ENCODE measurements at places on chromosomes 2 and 18.

DNA sequence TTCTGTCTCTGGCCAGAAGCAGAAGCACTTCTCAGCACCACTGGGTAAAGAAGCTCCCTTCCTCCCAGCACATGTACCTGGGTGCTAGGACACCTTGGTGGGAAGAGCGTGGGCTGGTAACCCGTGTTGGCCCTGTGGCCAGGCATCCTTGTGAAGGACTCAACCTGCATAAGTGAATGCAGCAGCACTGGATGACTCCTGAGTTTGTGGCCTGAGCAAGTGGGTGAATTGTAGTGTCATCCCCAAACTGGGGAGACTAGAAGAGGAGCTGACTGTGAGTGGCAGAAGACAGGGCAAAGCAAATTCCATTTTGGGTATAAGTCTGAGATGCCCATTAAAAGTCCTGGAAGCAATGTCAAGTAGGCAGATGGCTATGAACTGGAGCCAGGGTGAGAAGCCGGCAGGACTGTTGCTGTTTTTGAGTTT lies 63.4 kb downstream of the STAT1 start:
- DNase-seq: no peak

DNA sequence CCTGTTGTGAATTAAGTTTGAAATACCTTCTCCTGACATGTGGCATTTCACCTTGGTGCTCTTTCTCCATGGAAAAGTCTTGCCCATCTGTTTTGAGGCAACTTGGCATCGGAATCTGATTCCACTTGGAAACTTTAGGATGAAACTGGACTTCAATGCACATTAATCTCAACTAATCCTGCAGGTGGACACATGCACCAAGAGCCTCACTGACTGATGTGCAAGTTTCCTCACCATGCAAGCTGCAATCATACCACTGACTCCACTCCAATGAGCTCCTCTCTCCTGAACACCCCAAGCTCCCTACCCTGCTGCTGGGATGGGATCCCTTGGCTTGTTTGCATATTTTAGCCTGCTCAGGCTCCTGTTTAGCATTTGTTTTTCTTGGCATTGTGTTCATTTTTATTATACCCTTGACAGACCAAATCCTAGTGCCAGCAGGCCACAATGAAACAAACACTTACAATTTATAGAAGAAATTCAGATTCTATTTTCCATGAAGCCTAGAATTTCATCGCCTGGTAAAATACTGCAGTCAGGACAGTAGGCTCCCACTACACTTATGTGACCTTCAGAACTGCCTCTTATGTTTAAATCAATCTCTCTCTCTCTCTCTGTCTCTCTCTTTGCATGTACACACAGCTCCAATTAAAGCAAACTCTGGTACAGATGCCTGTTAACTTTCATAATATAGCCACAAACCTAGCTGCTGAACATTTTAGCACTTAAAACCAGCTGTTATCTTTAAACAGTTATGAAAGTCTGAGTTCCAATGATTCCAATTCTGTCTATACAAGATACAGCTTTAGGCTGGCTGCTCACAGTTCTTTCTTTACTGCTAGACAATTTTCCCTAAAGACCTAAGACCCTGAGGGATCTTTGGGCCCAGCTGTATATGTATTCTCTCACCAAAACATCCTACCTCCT lies 141.5 kb downstream of the OSR1 start:
- no peak for DNase-seq

GRCh38 chr18:35474884-35475283 lies 22.9 kb downstream of the INO80C start:
- no peak for DNase-seq

DNA sequence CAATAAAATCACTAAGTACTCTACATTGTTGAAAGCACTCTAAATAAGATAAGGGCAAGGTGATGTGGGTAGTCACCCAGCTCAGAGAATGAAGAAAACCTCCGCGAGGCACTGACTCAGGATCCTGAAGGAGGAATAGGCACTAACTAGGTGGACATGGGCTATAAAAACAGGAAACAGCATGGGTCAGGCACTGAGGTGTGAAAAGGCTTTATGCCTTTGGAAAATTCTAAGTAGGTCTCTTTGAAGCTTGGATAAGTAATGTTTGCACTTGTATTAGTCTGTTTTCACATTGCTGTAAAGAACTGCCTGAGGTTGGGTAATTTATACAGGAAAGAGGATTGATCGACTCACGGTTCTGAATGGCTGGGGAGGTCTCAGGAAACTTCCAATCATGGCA lies 161.6 kb downstream of the EPHA4 start:
- no peak for DNase-seq

GRCh38 chr2:109331081-109331480 lies 202.1 kb downstream of the SH3RF3 start:
- DNase-seq: no peak

DNA sequence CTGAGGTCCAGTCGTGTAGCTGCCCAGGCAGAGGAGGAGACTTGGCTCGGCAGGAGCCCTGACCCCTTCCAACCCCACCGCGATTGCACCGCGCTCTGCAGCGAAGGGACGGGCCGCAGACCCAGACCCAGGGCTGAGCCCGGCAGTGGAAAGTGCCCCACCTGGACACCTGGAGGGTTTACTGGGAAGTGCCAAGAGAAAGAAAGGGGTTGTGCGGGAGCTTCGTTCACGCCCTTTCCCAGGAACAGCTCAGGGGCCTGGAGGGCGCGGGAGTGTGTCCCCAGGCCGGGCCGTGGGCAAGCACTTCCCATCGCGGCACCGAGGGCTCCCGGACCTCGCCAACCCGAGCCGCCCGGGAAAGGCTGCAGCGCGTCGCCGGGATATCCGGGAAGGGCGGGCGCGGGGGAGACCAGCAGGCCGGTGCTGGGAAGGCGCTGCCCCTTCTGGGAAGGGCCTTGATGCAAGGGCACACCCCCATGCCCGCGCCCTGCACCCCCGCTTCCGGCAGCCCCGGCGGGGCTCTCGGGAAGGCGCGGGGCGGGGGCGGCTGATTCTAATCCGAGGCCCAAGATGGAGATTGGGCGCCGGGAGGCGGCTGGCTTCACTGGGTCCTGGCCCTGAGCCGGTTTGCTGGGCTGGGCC lies 36.1 kb upstream of the MRPL33 start:
- no peak for DNase-seq

DNA sequence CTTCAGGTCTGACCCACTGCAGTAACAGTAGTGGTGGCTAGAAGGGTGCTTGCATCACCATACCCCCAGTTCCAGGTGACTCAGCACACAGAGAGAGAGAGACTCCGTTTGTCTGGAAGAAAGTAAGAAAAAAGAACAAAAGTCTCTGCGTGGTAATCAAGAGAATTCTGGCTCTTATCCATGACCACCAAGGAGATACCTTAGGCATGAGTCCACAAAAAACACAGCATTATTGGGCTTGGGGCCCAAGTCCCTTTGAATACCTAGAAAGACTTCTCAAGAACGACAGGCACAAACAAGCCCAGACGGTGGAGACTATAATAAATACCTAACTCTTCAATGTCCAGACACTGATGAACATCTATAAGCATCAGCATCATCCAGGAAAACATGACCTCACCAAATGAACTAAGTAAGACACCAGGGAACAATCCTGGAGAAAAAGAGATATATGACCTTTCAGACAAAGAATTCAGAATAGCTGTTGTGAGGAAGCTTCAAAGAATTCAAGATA lies 21.7 kb upstream of the BAZ2B start:
- DNase-seq: peak; percentile 97

GRCh38 chr2:48508461-48509124 lies 21.4 kb upstream of the STON1 start:
- peak; percentile 14 for DNase-seq

- no peak for DNase-seq
Measured at GRCh38 chr2:223674998-223675609, 72.9 kb upstream of the SCG2 start.

DNA sequence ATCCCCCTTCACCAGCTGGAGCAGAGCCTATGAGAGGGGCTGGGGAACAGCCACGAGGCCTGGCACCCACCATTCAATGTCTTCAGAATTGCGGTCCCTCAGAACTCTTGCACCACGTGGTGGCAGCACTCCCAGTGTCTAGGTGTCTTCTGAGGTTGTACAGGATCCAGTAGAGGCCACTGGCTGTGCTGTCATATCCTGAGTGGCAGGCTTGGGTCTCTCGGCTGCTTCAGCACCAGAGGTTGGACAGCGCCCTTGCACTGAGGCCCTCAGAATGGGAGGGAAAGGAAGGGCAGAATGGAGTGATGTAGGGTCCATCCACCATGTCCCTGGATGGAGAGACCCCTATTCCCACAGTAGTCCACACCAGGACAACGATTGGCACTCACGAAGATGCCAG lies 112.0 kb upstream of the TEKT4 start:
- no peak for DNase-seq

DNA sequence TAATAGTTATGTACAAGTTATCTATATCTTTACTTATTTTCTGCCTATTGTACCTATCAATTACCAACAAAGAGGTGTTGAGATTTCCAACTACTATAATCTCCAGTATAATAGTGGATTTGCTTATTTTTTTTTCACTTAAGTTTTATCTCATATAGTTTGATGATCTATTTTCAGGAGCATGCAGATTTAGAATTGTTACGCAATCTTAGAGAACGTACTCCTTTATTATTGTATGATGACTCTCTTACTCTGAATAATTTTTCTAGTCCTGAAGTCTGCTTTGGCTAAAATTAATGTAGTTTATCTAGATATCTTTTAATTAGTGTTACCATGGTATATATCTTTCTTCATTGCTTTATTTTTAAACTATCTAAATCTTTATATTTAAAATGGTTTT lies 205.2 kb downstream of the SCG2 start:
- DNase-seq: no peak

DNA sequence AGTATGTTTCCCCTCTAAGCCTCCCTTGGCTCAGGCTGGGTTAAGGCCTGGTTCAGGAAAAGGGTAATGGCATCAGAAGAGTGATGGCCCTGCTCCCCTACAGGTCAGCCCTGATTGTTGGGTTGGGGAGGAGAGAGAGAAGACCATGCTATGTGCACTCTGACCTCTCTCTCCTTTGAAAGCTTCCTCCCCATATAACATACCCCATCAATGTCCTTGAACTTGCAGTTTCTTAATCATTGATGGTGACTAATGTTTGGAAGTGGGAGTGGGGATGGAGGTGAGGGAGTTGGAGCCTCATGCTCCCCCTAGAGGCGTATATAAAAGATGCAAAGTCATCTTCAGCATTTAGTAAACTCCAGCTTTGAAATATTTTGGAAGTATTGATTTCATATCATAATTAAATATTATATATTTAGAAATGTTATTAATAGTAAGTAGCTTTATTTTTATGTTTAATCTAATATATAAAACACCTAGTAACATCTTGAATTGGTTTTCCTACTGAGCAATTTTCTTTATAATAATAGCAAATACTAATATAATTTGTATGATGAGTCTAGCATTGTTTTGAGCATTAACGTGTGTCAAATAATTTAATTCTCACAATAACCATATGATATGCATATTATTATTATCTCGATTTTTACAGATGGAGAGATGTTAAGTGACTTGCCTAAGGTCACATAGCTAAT lies 8.8 kb downstream of the PLCL1 start:
- DNase-seq: no peak

DNA sequence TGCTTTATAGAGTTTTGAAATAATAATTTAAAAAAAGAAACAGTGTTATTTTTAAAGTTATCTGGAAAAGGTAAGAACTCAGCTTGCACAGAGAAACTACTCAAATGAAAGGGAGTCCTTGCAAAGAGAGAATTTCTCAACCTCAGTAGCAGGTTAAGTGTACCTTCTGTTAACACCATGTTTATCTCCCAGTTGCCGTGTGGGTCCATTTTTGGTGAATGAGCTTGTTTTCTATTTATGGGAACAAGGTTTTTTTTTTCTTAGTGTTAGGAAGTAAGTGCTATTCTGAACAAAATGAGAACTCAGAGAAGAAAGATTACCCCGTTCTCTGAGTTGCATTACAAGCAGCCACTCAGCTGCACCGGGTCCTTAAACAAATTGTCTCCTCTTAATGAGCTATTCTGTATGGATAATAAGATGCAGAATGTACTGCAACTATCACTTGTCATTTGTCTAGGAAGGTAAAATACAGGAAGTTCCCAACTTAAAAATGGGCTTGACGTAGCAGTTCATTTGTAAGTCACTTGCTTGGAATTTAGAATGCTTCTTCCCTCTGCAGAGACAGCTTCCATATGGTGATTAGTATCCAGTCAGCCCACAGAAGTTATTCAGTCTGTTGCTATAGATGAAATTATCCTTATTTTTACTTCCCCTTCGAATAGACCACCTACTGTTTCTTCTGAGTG lies 74.9 kb downstream of the LTBP1 start:
- DNase-seq: no peak

DNA sequence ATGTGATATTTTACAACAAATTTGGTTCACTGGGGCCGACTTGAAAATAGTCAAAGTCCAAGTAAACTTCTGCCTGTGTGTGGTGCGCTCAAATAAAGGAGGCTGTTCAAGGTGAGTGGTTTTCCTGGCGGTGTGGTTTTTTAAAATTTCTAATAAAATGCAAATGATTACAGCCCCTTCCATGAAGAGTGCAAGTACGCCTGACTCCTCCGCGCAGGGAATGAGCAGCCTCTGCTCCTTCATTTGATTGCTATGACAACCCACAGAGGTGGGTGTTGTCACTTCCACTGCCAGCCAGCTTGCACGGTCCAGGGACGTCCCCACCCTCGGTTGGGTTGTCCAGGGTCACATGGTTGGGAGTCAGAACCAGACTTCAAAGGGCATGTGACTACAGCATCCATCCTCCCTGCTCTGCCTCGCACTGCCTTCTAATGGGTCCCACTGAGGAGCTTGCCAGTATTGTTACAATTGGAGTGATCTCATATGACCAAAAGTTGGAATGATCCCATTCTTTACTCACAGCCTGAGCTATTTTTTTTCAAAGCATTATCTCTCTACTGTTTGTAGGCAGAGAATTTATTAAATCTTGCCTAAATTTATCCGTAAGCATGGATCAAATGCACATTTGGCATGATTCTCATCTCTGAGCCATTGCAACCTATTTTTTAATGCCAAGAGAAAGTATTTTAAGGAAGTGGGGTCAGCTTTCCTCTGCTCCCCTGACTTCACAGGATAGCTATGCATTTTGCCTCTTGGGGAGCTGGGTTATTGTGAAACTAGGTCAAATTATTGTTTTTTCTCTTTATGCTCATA lies 121.3 kb downstream of the AGAP1 start:
- no peak for DNase-seq

GRCh38 chr2:99140056-99140859 lies 1.2 kb upstream of the C2orf15 start:
- DNase-seq: no peak

GRCh38 chr18:25144820-25145219 lies 207.1 kb downstream of the ZNF521 start:
- no peak for DNase-seq

- DNase-seq: no peak
Measured at GRCh38 chr2:129794540-129794939, 184.9 kb upstream of the RAB6C start.

GRCh38 chr2:27461118-27461517 lies 18.9 kb downstream of the KRTCAP3 start:
- no peak for DNase-seq

DNA sequence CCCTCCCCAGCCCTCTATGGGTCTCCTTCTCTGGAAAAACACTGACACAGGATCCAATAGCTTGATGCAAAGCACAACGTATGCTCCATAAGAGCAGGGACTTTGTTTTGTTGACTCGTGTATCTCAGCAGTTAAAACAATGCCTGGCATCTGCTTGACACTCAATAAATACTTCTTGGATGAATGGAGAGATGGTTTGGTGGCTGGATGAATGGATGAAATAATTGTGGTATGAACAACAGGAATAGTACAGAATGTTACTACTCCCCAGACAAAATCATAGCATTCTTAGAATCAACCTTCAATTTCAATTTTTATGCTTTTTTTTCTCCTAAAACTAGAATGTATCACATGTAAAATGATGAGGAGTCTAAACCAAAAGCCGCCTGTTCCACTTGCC lies 57.4 kb downstream of the KCNE4 start:
- DNase-seq: no peak

Data from epithelial cell of prostate (primary cell).